Stimulated activated CD8-positive, alpha-beta memory T cell treated with anti-CD3 and anti-CD28 coated beads, Interleukin-4, amount 100 ng/mL, for 1 hour (primary cell): ENCODE measurements at places on chromosomes 2 and 18.
A peak's percentile ranks its signal among the peaks of the same experiment; 100 is the strongest.

DNA sequence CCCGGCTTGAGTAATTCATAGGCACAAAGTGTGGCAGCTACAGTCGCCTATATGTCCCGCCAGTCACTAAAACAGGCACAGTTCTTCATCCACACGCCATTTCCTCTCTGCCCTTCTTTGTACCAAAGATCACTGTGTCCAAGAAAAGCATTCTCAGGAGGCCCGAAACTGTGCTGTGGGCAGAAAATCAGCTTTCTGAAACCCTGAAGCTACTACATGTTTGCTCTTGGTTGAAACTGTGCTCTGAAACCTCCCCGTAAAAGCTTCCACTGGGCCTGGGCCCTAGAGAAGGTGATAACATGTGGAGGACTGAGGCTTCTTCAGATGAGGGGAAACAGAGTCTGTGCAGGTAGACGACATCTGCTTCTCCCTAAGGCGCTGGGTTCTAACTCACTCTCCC lies 75.6 kb upstream of the ID2 start:
- DNase-seq: no peak

- no peak for DNase-seq
Observed at GRCh38 chr18:31970617-31971016, 27.7 kb upstream of the TRAPPC8 start.

GRCh38 chr2:222196159-222196558 lies 102.6 kb downstream of the PAX3 start:
- DNase-seq: no peak

DNA sequence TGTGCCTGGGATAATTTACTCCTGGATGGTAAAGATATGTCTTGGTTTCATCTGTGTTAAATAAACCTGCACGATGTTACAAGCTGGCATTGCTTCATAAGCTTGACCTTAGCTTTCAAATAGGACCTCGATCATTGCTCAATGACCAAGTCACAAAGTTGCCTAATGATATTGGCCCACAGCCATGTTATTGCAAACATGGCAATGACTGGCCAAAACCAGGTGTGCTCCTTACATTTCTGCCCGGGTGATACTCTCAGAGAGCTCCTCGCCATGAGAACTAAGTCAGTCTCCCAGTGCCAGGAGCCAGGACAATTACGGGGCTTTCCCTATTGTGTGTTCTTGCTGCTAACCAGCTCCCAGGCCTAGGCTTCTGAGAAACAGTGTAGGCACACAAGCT lies 72.5 kb upstream of the CYP1B1 start:
- no peak for DNase-seq

GRCh38 chr2:75519843-75520242 lies 40.9 kb downstream of the EVA1A start:
- DNase-seq: no peak

- no peak for DNase-seq
Observed at GRCh38 chr2:16177671-16178180, 237.4 kb downstream of the MYCN start.

DNA sequence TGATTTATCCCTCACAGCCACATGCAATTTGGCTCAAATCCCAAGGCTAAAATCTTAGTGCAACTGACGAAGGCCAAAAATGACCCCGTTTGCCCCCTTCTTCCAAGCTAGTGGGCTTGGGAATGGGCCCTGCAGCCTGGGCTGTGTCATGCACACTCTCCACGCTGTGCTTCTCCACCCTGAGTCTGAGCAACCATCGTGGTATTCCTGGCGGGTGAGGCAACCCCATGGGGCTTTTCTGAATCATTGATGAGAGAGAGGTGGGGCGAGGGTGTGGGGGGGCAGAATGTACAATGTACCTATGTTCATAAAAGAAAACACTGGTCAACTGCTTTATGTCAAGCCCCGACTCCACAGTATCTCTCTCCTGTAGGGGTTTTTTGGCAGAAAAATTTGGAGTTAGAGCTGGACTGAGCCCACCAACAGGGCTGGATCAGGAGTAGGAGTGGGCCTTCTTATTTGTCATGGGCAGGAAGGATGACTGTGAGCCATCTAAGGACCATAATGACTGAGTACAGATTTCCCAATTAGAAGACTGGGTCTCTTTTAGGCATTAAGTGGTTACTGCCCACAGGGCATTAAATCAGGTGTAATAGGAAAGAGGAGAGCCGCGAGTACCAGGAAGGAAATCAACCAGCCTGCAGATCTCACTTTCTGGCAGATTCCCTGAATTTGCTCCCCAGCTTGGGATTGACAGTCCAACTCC lies 8.9 kb downstream of the SULT1C2 start:
- DNase-seq: no peak

GRCh38 chr2:64423303-64423702 lies 30.7 kb upstream of the LGALSL start:
- no peak for DNase-seq

- DNase-seq: no peak
Observed at GRCh38 chr2:70978341-70979179, at the start of gene ANKRD53. ANKRD53 (plus strand) TSS chr2:70978630; CDS start chr2:70978646, 16 bp downstream.

GRCh38 chr2:110904116-110904778 lies 171.9 kb downstream of the ACOXL start:
- DNase-seq: no peak

- DNase-seq: no peak
Observed at GRCh38 chr2:240168041-240168440, 27.6 kb upstream of the OTOS start.

GRCh38 chr2:201886504-201886903 lies 80.2 kb downstream of the CDK15 start:
- no peak for DNase-seq

DNA sequence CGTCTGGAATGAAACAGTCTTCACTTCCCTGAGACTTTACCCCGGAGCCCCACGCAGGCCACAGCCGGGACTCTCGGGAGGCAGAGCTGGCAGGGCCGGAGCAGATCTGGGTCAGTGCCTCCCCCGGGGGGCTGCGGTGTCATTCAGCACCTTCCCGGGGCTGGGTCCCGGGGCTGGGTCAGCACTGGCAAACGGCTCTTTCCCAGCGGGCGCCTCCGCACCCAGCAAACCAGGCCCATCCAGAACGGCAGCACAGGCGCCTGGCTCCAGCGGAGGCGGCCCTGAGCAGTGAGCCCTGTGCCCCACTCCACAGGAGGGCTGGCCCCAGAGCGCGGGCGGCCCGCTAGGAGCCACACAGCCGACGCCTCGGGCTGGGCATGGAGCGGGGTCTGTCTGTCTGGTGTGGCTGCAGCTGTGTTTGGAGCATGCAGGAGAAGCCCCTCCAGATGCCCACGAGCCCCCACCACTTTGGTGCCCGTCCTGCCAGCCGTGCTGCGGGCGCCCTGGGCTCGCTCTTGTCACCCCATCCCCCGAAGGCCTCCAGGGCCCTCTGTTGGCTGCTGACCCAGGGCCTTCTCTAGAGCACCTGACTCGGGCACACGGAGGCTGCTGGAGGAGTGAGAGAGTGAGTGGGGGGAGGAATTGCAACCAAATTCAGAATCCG lies 132.1 kb upstream of the CTDP1 start:
- DNase-seq: no peak

- DNase-seq: no peak
Observed at GRCh38 chr18:74818516-74819175, 221.0 kb downstream of the ZNF407 start.

- DNase-seq: no peak
Observed at GRCh38 chr18:76384114-76384790, 110.8 kb downstream of the ZNF516 start.

DNA sequence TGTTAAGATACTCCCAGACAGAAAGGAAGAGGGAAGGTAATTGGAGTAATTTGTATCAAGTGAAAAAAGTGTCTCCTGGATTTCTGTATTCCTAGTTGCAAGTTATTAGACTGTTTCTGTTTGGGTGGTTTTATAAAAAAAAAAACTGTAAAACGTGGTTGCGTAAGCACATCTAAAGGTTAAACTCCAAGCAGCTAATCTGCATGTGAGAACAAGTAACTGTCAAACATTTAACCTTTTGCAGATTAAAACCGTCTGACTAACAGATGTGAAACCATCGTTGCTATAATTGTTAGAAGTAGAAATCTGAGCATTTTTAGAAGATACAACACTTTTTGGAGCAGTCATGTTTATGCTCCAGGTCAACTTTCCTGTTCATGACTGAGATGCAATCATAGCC lies 72.3 kb downstream of the AFF3 start:
- no peak for DNase-seq

- no peak for DNase-seq
Observed at GRCh38 chr18:70074116-70074515, 126.4 kb upstream of the CD226 start.

DNA sequence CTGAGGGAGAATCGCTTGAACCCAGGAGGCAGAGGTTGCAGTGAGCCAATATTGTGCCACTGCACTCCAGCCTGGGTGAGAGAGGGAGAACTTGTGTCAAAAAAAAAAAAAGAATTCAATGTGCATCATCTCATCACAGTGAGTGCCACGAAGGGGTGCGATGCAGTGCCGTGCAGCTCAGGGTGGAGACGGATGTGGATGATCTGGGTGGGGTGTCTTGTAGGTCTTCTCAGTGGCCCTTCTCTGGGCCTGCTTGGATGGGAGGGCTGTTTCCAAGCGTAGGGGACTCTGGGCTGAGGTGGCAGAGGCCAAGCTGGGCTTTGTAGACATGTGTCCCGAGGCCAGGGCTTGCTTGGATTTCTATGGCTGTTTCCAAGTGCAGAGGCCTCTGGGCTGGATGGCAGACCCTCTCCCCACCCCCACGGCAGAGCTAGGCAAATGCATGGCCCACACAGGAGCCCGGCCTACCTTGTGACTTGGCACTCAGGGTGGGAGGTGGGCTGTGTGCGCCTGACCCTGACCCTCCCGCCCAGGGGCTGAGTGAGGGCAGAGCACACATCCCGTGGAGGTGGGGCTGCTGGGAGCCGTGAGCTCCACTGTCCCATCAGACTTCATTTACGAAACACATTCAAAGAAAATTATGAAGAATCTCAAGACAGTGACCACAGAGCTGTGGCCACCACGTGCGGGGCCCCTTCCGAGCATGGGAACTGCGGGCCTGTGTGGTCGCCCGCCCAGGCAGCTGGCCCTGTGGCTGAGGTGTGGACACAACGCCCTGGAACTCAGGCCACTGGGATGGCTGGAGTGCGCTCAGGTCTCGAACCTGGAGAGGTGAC lies 76.4 kb downstream of the ASB1 start:
- no peak for DNase-seq

DNA sequence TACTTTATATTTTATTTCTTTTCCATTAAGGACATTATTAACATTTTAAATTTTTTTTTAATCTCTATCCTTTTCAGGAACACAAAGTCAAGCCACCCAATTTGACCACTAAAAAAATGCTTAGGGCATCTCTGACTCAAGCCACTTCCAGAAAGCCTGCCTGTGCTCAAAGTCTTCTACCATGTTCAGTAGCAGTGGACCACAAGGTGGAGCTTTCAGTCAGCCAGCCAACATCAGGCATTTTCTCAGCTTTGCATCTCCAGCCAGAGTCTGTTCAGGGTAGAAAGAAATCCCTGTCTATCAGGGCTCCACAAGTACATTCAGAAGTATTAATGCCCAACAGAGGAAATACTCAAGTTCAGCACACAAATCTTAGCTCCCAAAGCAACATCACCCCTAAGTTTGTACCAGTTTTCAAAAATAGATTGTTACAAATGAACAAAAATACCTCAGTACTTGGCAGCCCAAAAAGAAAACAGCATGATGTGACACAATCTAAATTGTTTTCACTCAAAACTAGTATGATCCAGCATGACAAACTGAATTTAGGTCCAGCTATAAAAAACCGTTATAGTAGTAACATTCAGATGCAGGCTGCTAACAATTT lies 37.6 kb downstream of the C18orf63 start:
- DNase-seq: peak; percentile 30

GRCh38 chr2:121282800-121283385 lies 2.1 kb downstream of the TFCP2L1 start:
- DNase-seq: no peak

DNA sequence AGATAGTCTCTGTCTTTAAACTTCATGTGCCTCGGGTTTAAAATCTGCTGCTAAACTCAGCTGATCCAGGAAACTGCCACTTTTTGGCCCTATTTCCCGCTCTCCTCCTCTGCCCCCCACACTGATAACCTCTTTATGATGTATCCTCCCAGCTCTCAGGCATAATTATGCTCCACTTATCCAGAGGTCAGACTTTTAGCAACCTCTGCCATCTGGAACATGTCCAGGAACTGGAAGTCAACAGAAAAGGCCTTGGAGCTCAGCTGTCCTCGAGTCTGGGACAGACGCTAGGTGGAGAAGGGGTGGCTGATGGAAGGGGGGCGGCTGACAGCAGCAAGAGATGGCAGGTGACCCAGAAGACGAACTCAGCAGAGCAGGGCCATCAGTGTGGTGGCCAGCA lies 41.2 kb downstream of the ASAP2 start:
- DNase-seq: no peak

GRCh38 chr2:232320443-232320803 lies 58.1 kb upstream of the ALPP start:
- no peak for DNase-seq

- no peak for DNase-seq
Observed at GRCh38 chr2:180787330-180787729, 193.1 kb upstream of the UBE2E3 start.

GRCh38 chr2:239908744-239909143 lies 116.4 kb downstream of the NDUFA10 start:
- no peak for DNase-seq

GRCh38 chr2:74020702-74021406 lies 36.1 kb downstream of the TET3 start:
- no peak for DNase-seq

- no peak for DNase-seq
Observed at GRCh38 chr2:174014699-174015070, 49.5 kb upstream of the SP3 start.

GRCh38 chr2:213640738-213641425 lies 356.6 kb downstream of the SPAG16 start:
- no peak for DNase-seq

DNA sequence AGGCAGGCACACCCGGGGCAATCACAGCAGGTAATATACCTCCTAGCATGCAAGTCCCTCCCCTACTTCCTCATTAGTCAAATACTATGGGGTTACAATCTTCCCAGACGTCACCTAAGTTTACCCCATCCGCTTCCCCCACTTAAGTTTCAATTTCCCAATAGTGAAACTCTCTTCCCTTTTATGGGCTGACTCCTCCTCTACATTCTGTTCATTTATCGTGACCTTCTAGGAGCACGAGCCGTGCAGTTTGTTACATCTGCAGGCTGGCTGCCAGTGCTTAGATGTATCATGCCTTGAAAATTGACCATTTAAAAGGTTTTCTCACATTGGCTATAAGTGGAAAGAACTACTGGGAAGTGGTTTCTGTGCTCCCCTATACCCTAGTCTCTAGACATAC lies 1357.8 kb upstream of the CRIM1 start:
- DNase-seq: no peak

DNA sequence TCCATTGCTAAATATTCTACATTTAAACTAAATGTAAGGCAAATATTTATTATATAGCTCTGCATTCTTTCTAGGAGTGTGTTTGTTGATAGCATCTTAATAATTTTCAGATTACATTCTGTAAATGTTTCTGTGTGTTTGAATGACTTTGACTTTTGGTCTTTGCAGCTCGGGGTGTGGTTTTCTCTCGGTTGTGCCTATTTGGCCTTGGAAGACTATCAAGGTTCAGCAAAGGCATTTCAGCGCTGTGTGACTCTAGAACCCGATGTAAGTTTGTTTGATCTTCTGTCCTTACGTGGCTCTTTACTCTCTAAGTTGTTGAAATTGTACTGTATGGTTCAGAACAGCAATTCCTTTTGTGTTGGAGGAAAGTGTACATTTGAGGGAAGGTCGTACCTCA lies 149.9 kb downstream of the TTC27 start:
- DNase-seq: no peak
